ENCODE measurements at places on chromosomes 2 and 18.

GRCh38 chr18:31723990-31724711 is 36.5 kb downstream of the SLC25A52 start:
- no peak for DNase-seq

DNA sequence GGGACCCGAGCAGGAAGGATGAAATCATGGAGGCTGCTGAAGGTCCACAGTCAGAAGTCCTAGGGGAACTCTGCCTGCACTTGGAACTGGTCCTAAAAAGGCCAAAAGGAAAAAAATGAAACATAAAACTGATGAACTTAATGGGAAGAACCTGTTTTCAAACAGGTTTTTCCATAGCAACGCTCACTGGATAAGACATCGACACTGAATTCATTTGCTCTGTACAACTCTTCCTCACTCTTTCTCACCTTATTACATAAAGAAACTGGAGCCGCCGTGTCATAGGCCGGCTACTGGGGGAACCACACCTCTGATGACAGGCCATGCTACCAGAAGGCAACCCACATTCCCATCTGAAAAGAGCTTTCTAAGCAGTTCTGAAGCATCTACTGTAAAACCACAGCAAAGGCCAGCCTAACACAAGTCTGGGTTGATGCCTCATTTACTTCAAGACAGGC is 83.6 kb downstream of the FARSB start:
- no peak for DNase-seq

DNA sequence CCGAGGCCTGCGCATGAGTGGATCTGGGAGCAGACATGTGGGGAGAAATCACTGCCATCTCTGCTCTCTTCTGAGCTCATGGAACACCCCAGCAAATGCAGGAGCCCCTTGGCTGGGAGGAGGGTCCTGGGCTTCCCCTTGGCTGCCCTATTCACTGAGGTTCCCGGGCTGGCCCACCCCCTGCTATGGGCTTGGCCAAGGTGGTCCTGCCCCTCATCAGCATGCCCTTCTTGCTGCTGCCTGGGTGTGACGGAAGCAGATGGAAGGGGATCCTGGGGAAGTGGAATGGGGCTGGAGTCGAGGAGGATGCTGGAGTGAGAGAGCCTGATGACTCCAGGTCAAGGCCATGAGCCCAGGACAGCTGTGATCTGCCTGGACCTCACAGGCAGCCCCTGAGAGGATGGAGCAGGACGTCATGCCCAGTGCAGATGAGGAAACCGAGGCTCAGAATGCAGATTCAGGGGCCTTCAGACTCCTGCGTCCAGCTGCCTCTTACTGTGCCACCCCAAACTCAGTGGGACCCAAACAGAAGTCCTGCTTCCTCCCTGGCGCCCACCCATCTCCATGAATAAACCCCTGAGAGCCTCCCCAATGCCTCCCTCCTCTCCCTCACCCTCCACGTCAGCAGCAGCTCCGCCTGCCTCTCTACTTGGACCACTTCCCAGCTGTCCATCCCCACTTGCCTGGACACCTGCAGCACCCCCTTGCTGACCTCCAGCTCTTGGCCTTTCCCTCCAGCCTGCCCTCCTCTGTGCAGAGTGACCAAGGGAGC is 4.0 kb downstream of the SNED1 start:
- no peak for DNase-seq

DNA sequence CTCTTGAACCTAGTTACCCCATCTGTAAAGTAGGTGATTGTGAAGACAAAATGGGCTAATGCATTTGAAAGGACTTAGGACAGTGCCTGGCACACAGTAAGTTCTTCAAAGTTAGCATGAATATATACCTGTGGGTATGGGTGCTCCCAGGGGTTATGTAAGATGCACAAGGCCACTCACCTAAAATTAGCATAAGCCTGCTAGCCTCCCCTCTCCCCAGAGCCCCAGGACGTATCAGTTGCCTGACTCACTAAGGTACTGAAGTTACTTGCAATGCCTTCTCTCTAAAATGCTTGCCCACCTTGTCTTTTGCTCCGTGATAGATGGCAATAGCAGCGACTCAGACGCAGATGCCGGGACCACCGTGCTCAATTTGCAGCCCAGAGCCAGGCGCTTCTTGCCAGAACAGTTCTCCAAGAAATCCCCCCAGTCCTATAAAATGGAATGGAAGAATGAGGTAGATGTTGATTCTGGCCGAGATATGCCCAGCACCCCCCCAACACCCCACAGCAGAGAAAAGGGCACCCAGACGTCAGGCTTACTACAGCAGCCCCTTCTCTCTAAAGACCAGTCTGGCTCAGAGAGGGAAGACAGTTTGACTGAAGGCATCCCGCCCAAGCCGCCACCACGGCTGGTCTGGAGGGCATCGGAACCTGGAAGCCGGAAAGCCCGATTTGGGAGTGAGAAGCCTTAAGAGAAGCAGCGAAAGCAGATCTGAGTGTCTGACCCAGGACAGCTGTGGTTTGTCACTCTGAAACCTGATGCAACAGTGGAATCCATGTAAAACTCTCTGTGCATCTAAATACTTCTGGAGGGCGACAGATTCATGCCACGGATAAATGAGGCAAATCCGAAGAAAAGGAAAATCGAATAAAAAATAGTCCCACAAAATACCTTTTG is 53.8 kb upstream of the TMEM182 start:
- DNase-seq: no peak

- no peak for DNase-seq
Measured at GRCh38 chr18:50338122-50338521, 36.7 kb upstream of the SKA1 start.

- DNase-seq: peak; percentile 69
Measured at GRCh38 chr2:1728821-1729220, 15.5 kb downstream of the PXDN start.

DNA sequence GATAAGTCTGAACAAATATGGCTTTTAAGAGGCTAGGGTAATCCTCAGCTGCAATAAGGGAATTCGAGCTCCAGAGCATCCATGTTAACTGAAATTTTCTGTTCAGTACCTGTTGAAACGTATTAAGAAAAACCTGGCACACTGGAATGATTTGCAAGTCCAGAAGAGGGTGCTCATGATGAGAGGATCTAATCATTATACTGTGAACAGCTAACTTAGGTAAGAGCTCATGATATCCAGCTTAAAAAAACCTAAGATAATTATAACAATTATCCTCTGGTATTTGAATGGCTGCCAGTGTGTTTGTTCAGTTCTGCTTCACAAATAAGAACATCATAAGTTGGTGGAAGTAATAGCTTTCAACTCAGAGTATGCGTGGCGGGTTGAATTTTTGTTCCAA is 1118.3 kb upstream of the DDX18 start:
- no peak for DNase-seq

DNA sequence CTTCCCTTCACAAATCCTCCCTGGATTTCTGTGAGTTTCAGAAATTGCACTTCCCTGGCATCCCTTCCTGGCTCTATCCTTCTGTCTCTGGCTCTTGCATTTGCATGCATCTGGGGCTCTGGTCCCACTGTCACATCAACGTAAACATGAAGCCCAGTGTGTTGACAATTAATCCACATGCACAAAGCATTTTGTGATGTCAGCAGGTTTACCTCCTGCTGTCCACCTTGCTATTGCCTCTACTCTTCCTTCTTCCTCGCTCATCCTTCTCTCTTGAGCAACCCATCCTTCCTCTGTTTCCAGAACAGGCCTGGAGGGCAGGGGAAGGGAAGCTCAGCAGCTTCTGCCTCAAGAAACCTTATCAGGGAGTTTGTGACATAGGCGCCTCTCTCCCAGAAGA is 111.7 kb upstream of the ATP5MC3 start:
- no peak for DNase-seq

DNA sequence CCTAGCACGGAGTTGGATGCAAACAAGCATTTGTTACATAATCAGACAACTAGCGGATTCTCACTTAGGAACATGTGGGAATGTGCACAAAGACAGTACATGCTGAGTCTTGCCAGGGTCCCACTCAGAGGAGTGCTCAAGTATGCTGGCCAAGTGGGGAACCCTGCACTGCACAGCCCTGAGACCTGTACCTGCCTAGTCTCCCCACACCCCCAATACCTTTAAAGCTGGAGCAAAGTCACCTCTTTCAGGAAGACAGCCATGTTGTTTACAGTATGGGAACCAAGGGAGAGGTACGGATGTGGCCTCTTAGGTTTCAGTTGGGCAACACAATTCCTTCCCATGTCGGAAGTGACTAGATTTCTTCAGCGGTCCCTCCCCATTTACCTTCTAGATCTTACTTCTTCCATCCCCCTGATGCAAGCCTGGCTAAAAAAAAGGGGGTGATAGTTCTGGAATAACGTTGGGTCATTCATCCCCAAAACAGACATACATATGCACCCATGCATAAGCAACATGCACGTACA is 10.7 kb downstream of the CXCR1 start:
- DNase-seq: no peak

DNA sequence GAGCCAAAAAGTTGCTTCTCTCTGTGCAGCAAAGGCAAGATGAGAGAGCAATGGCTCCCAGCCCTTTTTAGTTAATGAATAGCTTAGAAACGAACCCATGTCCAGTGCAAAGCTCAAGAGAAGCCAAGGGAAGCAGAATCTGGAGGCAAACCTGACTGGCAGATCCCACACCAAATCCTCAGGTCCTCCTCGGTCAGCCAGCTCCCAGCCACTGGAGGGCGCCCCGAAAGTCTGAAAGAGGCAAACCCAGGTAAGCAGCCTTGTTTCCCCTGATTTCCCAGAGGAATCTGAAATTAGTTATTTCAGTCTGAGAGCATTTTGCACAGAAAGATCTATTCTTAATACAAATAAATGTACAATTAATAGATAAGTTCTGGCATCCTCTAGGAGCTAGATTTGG is 71.3 kb upstream of the PID1 start:
- DNase-seq: no peak

DNA sequence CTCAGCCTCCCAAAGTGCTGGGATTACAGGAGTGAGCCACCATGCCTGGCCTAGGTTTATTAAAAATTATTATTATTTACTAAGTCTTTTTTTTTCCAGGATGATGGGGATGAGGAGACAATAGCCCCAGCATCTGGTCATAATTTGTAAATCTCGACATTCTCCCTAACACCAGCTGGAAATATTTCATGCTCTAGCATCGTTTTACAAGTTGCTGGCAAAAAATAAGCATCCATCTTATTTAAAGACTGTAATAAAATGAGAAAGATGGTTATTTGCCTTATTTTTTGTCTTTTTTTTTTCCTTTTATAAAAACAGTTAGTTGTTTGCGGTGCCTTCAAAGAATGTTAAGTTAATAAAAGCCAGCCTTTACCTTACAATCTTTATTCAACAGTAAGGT is 56.7 kb downstream of the SF3B1 start:
- no peak for DNase-seq

DNA sequence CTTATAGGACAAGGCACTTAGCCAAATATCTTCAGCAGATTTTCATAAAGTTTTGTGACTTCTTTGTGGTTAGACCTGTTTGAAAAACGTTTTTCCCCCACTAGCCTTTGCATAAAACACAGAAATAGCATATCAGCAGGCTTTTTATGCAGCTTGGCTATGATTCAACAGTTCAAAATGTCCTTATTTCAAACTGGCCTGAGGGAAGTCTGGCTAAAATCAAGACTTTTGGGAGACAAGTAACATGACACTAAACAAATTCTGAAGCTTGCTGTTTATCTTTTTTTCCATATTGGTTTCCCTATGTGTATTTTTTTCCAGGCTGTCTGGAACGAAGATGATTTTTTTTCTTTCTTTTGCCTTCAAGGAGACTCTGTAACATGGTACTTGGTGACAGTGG is 95.1 kb upstream of the L3MBTL4 start:
- no peak for DNase-seq

DNA sequence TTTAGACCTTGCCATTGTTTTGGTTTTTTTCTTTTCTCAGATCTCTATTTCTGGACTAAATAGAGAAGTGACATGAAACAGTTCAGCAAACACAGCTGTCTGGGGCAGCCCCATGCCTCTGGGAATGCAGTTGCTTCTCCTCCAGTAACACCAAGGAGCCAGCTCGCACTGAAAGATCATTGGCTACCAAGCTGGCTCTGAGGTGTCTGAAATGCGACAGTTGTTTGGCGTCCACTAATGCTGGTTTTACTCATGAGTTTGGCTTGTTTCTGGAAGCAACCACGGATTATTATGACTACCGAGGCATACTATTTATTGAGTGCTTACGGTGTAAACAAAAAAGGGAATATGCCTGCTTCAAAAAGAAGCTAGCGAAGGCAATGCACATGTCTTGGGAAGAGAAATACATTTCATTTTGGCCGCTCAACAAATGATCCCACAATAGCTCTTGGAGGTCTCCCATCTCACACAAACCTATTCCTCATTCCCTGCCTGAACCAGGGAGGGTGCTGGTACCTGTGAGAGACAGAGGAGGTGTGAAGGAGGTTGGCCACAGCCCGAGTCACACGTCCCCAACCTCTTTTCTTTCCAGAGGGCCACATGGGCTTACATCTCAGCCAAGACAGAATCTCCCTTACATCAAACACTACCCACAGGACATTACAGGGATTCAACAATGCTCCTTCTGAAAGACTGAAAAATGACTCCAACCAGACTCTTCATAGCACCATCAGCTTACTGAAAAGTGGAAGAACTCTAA is 37.5 kb upstream of the NEB start:
- DNase-seq: no peak

GRCh38 chr2:3468296-3468988 is 50.9 kb downstream of the ADI1 start:
- DNase-seq: no peak

DNA sequence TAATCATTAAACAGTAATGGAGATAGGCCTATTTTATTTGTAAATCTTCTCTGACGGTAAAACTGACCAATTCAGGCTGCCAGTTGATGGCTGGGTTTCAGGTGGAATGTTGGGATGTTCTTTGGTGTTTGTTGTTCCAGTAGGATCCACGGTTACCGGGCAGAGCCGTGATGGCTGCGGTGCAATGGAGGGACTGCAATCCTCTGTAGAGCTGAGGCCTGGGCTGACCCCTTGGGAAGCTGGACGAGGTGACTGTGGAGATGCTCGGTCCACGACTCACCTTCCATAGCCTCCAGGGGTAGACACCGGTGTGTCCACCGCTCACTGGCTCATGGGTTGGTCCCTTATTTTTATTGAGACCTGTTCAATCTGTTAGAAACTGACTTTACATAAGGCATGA is 42.5 kb downstream of the ZNF519 start:
- DNase-seq: no peak

GRCh38 chr2:39435741-39436591 is 1.1 kb downstream of the MAP4K3 start:
- DNase-seq: no peak

DNA sequence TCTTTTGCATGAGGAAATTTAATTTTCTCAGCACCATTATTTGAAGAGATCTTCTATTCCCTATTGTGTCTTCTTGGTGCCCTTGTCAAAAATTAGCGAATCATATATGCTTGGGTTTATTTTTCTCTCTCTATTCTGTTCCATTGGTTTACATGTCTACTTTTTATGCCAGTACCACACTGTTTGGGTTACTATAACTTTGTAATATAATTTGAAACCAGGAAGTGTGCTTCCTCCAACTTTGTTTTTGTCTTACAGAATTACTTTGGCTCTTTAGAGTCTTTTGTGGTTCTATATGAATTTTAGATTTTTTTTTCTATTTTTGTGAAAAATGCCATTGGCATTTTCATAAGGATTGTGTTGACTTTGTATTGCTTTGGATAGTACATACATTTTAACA is 17.6 kb downstream of the ALMS1 start:
- no peak for DNase-seq

GRCh38 chr2:222242532-222242931 is 56.3 kb downstream of the PAX3 start:
- DNase-seq: no peak

- no peak for DNase-seq
Measured at GRCh38 chr2:141496810-141497209, 634.0 kb downstream of the LRP1B start.
